ENCODE measurements at places on chromosomes 7 and 10. TPM values are rescaled to one million over a fixed set of nuclear protein-coding genes. Genes with fewer than 3 reads are reported as not detected.

Gene BLNK
- total RNA-seq = not detected

Gene RNF32
- total RNA-seq = 0.97 TPM

Gene PRKRIP1
- 20.0 TPM for total RNA-seq

Gene BAIAP2L1
- 21.7 TPM for total RNA-seq

Gene PTN
- 0.23 TPM for total RNA-seq

Gene PRSS2
- total RNA-seq = not detected

Gene BTBD16
- not detected for total RNA-seq

Gene OR2A1
- not detected for total RNA-seq

Gene AKR1C8
- total RNA-seq = 0.23 TPM

Gene PNLIP
- not detected for total RNA-seq

DNA sequence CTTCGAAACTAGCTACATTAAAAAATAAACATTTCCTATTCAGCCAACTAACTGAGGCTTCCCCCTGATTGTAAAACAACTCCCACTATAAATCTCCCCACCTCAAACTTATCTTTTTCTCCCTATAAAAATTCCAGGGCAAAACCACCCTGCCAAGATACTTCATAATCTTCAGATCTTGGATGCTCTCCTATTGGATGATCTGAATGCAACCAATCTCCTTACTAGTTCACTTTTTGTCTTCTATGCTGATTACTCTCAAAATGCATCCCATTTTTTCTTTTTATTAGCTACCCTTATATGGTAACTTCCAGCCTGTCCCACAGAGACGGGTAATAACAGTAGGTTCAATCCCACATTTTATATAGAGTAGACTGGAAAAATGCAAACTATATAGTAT lies 15.0 kb upstream of the PRSS58 start:
- no peak for DNase-seq

GRCh38 chr10:83617692-83618545 lies 521.4 kb upstream of the GHITM start:
- no peak for DNase-seq

DNA sequence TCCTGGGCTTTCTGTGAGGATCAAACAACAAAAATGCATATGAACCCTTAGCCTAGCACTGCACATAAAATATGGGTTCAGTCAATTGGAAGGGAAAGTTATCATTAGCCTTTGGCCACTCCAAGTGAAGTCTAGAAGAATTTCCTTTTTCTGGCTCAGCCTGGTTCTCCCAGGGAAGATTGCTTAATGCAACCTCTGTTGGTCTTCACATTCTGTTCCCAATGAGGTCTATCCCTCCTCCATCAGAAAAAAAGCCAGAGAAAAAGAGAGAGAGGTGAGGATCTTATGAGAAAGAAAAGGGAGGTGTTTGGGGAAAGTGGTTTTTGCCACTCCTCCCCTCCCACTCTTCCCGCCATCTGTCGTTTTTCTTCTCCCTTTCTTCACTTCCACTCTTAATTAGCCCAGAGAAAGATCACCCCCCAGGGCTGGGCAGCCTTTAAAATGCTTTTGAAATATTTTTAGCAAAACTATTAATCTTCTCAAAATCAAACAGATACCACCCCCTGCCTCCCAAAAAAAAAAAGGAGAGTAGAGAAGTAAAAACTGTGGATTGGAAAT lies 31.1 kb downstream of the CPVL start:
- no peak for DNase-seq

DNA sequence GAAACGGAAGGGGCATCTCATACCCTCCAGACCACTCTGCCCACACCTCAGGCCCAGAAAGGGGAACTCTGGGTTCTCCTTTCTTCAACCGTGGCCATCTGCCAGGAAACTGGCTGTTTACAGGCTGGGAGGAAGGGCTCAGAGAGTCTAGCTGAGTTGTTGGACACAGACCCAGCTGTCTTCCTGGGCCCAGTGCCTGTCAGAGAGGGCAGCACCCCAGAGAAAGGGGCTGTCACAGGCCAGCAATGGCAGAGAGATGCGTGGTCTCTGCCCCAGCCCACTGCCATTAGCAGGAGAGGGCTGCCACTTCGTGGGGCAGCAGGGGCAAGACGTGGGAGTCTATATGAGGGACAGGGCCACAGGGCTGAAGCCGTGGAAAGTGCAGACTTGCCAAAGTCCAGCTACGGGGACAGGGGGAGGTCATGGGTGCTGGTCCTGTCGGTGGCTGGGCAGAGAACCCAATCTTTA lies 11.0 kb downstream of the GRID1 start:
- no peak for DNase-seq

GRCh38 chr10:113126229-113127201 lies 176.5 kb downstream of the TCF7L2 start:
- DNase-seq = no peak

- no peak for DNase-seq
These were observed 311.2 kb downstream of the RNLS start for GRCh38 chr10:88271761-88272543.

- DNase-seq = no peak
These were observed 119.0 kb downstream of the LMBR1 start for GRCh38 chr7:156773966-156774365.

- DNase-seq = no peak
These were observed 23.4 kb downstream of the SLC26A3 start for GRCh38 chr7:107779647-107780099.

DNA sequence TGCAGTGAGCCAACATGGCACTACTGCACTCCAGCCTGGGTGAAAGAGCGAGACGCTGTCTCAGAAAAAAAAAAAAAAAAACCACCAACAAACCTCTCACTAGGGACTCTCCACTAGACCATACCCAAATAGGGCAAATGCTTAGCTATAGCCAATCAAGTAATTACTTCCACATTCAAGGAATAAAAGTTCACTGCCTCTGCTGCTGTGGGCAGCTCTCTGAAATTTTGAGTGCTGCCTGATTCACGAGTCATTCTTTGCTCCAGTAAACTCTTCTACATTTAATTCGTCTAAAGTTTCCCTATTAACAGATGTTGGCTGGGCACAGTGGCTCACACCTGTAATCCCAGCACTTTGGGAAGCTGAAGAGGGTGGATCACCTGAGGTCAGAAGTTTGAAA lies 4.7 kb upstream of the NRBF2 start:
- DNase-seq = no peak

DNA sequence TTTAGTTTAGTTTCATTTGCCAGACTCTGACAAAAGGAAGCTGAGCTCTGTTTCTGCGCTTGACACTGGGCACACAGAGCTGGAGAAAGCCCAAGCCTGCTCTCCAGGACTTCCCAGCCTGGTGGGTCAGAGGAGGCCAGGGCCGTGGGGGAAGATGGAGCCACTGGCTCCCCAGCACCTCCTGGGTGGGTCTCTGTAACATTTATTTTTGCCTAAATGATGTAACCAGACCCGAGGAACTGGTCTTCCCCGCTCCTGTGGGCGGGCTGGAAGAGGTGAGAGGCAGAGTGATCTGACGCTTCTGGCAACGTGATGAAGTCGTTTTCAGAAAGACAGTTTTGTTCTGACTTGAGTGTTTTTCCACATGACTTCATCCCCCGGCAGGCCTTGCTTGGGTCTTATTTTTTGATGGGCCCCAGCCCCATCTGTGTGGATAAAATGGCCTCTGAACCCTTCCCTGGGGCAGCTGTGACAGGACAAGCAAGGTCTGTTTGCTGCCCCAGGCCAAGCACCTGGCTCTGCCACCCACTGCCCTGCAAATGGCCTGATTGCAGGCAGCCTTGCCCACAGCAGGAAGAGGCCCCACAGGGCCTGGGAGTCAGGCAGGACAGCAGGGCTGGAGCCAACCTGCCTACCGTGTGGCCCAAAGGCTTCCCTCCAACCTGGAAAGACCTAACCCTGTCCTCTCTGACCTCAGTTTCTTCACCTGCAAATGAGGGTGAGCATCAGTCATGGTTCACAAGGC lies 304.9 kb upstream of the ZMIZ1 start:
- peak; percentile 63 for DNase-seq

- DNase-seq = no peak
These were observed 45.4 kb upstream of the HBP1 start for GRCh38 chr7:107123392-107123791.

- no peak for DNase-seq
These were observed 37.6 kb downstream of the KLF6 start for GRCh38 chr10:3747248-3747960.

- DNase-seq = no peak
These were observed 232.2 kb downstream of the CRPPA start for GRCh38 chr7:16189026-16189715.

DNA sequence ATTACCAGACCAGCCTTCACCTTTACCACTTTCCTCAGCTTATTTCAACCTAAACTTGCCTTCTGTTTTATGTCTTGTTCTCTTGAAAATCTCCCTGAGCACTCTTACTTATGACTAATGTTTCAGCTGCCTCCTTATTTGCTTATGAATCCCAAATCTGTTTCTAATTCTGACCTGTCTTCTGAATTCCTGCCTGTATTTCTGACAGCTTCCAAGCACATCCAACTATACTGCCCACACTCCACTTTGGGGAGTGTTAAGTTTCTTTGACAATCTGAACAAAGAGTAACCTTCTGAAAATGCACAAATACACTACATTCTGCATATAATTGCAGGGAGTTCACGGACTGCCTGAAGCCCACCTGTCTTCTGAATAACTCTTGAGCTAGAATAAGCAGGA lies 48.7 kb downstream of the ARMC3 start:
- no peak for DNase-seq

DNA sequence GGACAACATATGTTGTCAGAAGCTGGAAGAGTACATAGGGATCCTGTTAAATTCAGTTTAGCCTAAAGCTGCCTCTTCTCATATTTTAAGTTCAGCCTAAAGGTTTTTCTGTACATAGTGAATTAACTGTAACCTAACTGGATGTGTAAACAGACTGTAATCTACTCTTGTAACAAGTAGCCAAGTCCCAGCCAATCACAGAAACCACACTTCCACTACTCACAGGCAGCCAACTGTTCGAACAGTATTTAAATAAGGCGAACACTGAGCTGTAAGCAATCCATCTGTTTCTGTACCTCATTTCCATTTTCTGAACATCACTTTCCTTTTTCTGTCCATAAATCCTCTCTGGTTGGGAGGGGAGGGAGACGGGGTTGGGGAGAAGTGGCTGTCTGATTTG lies 15.0 kb upstream of the STN1 start:
- DNase-seq = peak; percentile 46

DNA sequence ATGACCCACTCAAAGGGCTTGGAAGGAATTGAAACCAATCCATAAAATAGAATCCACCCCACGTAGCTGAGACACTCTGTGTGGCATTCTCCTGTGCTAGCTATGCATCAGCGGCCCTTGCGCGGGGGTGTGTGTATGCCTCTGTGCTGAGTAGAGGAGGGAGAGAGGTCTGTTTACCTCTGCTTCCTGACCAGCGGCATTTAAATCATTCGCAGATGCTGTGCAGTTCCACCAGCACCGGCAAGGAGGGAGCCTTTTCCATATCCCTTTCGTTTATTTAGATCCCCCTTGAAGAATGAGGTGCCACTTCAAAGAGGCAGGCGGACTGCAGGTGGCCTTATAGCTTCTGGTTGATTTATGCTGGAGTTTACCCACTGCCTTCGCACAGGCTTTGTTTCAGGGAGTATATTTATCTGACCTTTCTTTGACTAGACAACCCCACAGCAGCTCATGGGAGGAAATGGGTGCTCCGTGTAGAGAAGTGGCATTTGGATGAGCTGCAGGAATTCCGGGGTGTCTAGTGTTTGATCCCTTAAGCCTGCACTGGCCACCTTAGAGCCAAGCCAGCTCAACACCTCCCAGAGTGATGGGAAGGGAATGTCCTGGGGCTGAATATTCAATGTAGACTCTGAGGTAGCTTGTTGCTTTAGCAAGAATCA lies 11.4 kb downstream of the C10orf53 start:
- no peak for DNase-seq

- DNase-seq = no peak
These were observed 146.3 kb downstream of the MDFIC start for GRCh38 chr7:115068220-115068619.

DNA sequence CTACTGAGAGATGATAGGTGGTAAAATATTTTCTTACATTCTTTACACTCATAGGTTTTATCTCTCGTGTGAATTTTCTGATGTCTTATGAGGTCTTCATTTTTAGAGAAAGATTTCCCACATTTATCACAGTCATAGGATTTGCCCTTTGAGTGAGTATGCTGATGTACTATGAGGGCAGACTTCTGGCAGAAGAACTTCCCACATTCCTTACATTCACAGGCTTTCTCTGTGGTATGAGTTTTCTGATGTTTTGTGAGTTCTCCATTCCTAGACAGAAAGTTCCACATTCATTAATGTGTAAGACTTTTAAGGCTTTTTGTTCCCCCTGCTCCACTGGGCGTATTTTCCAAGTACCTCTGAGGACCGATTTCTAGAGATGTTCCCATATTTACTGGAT lies 23.5 kb downstream of the ZNF25 start:
- no peak for DNase-seq

GRCh38 chr7:107069457-107069856 lies 25.0 kb downstream of the PRKAR2B start:
- DNase-seq = no peak

- no peak for DNase-seq
These were observed 27.5 kb downstream of the ELMO1 start for GRCh38 chr7:37420946-37421695.

GRCh38 chr7:1678571-1679325 lies 8.7 kb downstream of the ELFN1 start:
- DNase-seq = no peak

GRCh38 chr7:129793506-129794310 lies 159.1 kb downstream of the UBE2H start:
- DNase-seq = no peak

All from SJCRH30 (cell line).